ENCODE measurements at places on chromosomes 7 and 10. TPM values are rescaled to one million over a fixed set of nuclear protein-coding genes. Genes with fewer than 3 reads are reported as not detected.

NT5C2 gene
- 130 TPM for total RNA-seq

C10orf67 gene
- 0.54 TPM for total RNA-seq

ENO4 gene
- 1.3 TPM for total RNA-seq

PKD2L1 gene
- total RNA-seq = not detected

SLC18A2 gene
- 6.5 TPM for total RNA-seq

BMPER gene
- 3.8 TPM for total RNA-seq
